ENCODE measurements at places on chromosomes 12 and 14. TPM values are rescaled to one million over a fixed set of nuclear protein-coding genes. Genes with fewer than 3 reads are reported as not detected.

Gene TRAF3
- 18.1 TPM for total RNA-seq

DNA sequence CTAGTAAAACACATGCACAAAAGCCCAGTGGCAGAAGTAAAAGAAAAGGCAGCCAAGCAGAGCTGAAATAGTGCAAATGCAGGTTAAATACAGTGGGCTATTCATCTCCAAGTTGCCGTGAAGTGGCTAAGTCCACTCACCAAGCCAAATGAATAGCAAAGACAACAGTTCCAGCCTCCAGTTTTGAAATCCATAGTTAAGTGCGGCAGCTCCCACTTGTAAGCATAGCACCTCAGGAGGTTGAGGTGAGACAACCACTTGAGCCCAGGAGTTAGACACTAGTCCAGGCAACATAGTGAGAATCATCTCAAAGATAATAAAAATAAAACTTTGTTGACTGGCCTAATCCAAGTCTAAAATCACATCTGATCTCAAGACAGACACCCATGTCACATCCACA, 9.8 kb upstream of the PHLDA1 start:
- peaks cover 12% of the 10 kb centered on the region for H3K4me1 ChIP-seq
- H3K4me3 ChIP-seq = no peak overlapping the region
- no peak for DNase-seq
- no peaks in the 10 kb centered on the region for H3K27me3 ChIP-seq
- no peak overlapping the region for H3K27ac ChIP-seq
- peaks cover 9% of the 10 kb centered on the region for H3K36me3 ChIP-seq

DNA sequence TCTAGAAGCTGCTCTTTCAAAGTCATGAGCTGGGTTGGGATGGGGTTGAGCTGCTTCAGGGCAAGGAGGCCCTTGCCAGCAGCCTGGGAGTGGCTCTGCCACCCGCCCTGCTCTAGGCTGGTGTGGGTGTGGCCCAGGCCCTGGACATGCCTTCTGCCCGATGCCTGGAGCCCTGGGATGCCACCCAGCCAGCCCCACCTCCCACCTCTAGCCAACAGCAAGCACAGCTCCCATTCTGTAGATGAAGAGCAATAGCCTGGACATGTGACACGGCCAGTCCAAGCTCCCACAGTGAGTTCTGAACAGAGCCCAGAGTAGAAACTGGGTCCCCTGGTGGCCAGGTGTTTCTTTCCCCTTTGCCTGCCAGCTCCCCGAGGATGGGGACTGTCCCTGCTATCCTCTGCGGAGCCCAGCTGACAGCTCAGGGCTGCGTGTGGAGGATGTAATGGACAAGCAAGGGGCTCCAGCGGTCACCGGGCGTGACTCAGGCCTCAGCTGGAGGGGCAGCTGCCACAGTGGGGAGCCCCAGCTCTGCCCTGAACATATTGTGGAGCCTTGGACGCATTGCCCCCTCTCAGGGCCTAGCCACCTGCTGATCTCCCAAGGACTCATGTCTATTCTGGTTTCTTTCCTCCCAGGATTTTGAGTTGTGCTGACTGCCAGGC, 165.2 kb downstream of the TSPAN9 start:
- H3K4me1 ChIP-seq = peaks cover 4% of the 10 kb centered on the region
- H3K36me3 ChIP-seq = no peaks in the 10 kb centered on the region
- H3K27me3 ChIP-seq = no peaks in the 10 kb centered on the region
- no peak overlapping the region for H3K27ac ChIP-seq
- H3K4me3 ChIP-seq = no peak overlapping the region

DNA sequence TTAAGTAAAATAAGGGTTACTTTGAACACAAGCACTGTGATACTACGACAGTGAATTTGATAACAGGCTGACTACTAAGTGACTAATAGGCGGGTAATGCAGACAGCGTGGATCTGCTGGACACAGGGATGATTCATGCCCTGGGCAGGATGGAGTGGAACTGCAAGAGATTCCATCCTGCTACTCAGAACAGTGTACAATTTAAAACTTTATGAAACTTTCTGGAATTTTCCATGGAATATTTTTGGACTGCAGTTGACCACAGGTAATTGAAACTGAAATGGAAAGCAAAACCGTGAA, 46.0 kb downstream of the YEATS4 start:
- no peak for DNase-seq
- no peaks in the 10 kb centered on the region for H3K27me3 ChIP-seq
- no peak overlapping the region for H3K4me3 ChIP-seq
- H3K27ac ChIP-seq = no peak overlapping the region
- no peaks in the 10 kb centered on the region for H3K4me1 ChIP-seq

DNA sequence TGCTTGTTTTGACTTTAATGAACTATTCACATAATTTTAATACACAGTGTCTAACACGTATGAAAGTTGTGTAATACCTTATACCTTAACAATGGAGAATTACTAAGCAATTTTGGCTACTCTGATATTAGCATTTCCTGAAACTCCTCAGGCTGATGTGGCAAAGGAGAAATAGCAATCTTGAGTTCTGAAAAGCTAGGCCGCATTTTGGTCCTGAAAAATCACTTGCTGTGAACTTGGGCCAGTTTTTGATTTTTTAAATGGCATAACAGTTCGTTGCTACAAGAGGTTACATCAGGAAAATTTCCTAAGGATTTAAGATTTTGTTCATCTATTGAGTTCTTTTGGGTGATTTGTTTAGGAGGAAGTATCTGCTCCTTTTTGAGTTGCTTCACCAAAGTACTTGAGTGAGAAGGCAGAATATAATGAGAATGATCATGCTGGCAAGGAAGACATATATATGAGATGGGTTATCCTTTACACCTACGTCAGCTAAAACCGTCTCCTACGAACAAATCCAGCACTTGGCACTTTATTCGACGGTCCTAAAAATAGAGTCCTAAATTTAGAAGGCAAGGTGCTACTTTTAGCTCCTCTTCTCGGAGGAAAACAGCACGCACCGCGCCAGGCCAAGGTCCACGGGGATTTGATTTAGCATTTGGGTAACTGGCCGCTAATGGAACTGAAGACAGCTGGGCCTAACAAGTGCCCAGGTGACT, 32.2 kb downstream of the MIA2 start:
- no peak for DNase-seq
- H3K4me1 ChIP-seq = peaks cover 19% of the 10 kb centered on the region
- no peak overlapping the region for H3K27ac ChIP-seq
- H3K36me3 ChIP-seq = no peaks in the 10 kb centered on the region
- H3K27me3 ChIP-seq = peaks cover 13% of the 10 kb centered on the region
- peak overlapping the region; percentile 68 for H3K4me3 ChIP-seq

Gene CCDC177
- 8.6 TPM for total RNA-seq

Gene SIX6
- 1.4 TPM for total RNA-seq

DNA sequence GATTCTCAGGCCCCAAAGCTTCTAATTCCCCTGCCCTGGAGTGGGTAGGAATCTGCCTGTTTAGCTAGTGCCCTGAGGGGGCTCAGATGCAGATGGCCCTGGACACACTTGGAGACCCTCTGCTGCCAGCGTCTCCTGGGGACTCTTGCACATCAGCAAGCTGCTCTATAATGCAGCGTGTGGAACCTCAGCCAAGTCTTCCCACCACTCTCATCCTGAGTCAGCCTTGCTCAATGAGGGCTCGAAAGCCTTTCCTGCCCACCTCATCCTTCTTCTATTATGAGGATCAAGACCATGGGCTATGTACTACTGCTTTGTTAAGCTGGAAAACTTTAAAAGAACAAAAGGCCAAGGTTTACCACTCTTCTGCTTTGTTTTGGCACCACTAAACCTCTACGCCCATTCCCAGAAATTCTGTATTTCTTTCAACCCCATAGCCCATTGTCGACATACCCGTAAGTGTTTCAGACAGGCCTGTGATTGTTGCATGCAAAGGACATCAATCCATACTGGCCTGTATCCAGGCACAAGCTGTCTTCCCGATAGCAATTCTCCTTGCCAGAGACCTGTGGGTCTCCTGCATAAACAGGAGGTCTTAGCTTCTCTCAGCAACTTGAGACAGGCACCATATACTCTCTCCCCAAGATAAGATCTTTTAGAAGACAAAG, 246.9 kb downstream of the DPF3 start:
- no peak overlapping the region for H3K4me3 ChIP-seq
- H3K27me3 ChIP-seq = no peaks in the 10 kb centered on the region
- H3K36me3 ChIP-seq = no peaks in the 10 kb centered on the region

Gene RNU7-1
- not detected for total RNA-seq

GRCh38 chr12:41485203-41485602, 297.1 kb downstream of the PDZRN4 start:
- H3K27me3 ChIP-seq = no peaks in the 10 kb centered on the region
- DNase-seq = no peak
- no peaks in the 10 kb centered on the region for H3K4me1 ChIP-seq
- no peaks in the 10 kb centered on the region for H3K36me3 ChIP-seq

DNA sequence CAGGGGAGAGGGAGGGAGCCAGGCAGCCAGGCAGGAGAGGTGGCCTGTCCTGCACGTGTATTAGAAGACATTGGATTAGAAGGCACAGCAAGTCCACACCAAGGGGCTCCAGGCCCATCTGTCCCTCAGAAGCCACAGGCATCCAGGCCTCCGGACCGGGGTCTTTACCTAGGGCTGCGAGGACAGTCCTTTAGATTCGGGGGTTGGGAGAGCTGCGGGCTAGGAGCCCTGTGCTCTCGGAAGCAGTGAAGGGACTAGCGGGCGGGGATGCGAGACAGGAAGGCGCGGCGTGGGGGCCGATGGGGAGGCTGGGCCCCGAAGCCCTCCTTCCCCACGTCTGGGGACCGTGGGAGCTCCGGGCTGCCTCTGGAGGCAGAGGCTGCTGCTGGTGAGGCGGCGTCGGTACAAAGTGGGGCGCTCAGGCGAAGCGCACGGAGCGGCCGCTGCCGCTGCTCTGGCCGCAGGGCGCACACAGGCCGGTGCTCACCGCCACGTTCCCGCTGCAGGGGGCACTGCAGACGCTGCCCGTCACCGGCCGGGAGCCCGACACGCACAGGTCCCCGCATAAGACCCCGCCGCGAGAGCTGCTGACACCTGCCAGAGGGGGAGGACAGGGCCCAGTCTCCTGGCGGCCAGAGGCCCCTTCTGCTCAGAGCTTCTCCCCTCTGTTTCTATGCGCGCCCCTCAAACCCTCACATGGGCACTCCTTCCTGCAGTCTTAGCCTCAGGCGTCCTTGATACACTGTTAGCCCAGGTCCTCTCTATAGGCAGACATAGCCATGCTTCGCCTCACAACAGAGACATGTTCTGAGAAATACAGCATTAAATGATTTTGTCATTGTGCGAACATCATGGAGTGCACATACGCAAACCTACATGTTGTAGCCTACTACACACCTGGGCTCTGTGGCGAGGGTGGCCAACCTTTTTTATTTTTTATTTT, 17.3 kb downstream of the KRT7 start:
- peaks cover 6% of the 10 kb centered on the region for H3K4me1 ChIP-seq
- no peak overlapping the region for H3K27ac ChIP-seq
- peak overlapping the region; percentile 37 for H3K4me3 ChIP-seq
- no peaks in the 10 kb centered on the region for H3K36me3 ChIP-seq
- peaks cover 61% of the 10 kb centered on the region for H3K27me3 ChIP-seq

- no peak overlapping the region for H3K4me3 ChIP-seq
- H3K27ac ChIP-seq = no peak overlapping the region
- no peak for DNase-seq
- peaks cover 3% of the 10 kb centered on the region for H3K27me3 ChIP-seq
- H3K4me1 ChIP-seq = peaks cover 29% of the 10 kb centered on the region
Observed at GRCh38 chr12:24554612-24555295, 394.1 kb downstream of the BCAT1 start.

Gene GYS2
- not detected for total RNA-seq

Gene LBHD2
- total RNA-seq = not detected

DNA sequence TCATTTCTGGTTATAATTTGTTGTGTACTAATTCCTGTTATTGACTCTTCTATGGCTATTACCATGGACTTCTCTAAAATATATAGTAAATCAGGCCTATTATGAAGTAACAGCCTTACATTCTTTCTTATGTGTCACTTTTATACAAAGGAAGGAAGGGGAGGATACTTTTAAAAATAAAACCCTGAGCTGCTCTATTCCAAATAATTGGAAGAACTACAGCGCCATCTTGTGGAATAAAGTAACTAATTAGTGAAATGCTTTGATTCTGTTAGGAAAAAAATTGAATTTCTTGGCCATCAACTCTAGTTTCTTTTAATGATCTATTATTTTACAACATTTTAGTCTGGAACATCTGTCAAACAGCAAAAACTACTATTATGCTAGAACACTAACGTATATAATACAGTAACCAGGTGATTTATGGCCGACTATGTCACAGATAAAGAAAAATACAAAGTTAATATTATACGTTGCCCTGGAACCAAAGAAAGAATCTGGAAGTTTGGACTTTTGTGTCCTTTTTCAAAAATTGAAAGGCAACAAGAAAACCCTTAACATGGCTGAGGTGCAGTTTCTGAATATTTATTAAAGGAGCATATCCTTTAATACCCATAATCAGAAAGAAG, 55.0 kb upstream of the NELL2 start:
- DNase-seq = peak; percentile 94
- H3K4me3 ChIP-seq = no peak overlapping the region
- H3K27me3 ChIP-seq = no peaks in the 10 kb centered on the region
- H3K27ac ChIP-seq = no peak overlapping the region
- H3K4me1 ChIP-seq = no peaks in the 10 kb centered on the region

Gene PLEKHA5
- 86.7 TPM for total RNA-seq

DNA sequence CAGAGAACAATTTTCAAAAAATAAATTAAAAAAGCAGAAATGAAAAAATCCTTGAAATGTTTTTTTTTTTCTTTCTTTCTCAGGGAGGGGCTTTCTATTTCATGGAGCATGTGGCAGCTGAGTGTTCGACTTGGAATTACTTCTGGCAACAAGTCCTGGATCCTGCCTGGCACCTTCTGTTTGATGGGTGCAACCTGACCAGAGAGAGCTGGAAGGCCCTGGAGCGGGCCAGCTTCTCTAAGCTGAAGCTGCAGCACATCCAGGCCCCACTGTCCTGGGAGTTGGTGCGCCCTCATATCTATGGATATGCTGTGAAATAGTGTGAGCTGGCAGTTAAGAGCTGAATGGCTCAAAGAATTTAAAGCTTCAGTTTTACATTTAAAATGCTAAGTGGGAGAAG, 22.5 kb upstream of the HIGD1C start:
- no peaks in the 10 kb centered on the region for H3K36me3 ChIP-seq
- peaks cover 4% of the 10 kb centered on the region for H3K4me1 ChIP-seq
- no peaks in the 10 kb centered on the region for H3K27me3 ChIP-seq

- H3K4me3 ChIP-seq = no peak overlapping the region
- H3K36me3 ChIP-seq = no peaks in the 10 kb centered on the region
- H3K27ac ChIP-seq = no peak overlapping the region
- peak; percentile 68 for DNase-seq
- H3K27me3 ChIP-seq = no peaks in the 10 kb centered on the region
Observed at GRCh38 chr12:120693848-120694247, 6.9 kb downstream of the MLEC start.

GRCh38 chr14:71995741-71996140, 63.5 kb downstream of the RGS6 start:
- no peaks in the 10 kb centered on the region for H3K27me3 ChIP-seq
- H3K4me1 ChIP-seq = no peaks in the 10 kb centered on the region
- no peak overlapping the region for H3K27ac ChIP-seq
- DNase-seq = no peak
- no peaks in the 10 kb centered on the region for H3K36me3 ChIP-seq

DNA sequence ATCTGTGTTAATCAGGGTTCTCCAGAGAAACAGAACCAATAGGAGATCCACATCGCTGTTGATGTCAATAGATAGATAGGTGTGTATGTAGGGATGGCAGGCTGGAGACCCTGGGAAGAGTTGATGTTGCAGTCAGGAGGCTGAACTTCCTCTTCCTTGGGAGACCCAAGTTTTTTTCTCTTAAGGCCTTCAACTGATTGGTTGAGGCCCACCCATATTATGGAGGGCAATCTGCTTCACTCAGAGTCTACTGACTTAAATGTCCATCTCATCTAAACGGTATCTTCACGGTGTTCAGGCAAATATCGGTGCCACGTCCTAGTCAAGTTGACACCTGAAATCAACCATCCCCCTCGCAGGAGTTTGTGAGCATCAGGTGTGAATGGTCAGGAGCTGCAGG, 63.0 kb downstream of the ETV6 start:
- H3K4me3 ChIP-seq = no peak overlapping the region
- H3K36me3 ChIP-seq = no peaks in the 10 kb centered on the region
- no peaks in the 10 kb centered on the region for H3K27me3 ChIP-seq
- H3K4me1 ChIP-seq = no peaks in the 10 kb centered on the region
- no peak for DNase-seq

All from neural progenitor cell (in vitro differentiated cells).